ENCODE measurements at places on chromosomes 2 and 18.

DNA sequence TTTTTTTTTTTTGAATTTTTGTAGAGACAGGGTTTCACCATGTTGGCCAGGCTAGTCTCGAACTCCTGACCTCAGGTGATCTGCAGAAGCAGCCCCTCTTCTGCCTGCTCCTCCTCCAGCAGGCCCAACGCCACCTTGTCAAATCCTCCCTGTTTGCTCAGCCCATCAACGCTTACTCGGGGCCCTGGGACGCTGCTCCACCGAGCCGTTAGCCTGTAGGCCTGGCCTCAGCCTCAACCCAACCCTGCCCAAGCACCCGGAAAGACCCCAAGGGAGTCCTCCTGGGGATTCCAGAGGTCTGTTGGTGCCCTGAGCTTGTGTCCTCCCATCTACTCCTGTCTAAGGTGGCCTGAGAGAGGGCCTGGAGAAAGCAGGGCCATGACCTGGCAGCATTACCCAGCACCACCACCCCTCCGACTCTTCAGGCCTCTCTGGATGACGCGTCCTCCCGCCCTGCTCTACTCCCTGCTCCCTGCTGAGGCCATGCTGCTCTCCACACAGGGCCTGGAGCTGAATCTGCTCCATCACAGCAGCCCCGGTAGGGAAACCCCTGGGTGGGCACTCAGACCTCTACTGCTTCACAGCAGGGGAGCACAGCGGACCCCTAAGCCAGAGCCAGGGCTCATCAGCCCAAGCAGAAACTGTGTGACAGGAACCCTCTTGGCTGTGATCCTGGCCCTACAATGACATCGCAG lies 3.2 kb downstream of the STK25 start:
- no peak for DNase-seq

DNA sequence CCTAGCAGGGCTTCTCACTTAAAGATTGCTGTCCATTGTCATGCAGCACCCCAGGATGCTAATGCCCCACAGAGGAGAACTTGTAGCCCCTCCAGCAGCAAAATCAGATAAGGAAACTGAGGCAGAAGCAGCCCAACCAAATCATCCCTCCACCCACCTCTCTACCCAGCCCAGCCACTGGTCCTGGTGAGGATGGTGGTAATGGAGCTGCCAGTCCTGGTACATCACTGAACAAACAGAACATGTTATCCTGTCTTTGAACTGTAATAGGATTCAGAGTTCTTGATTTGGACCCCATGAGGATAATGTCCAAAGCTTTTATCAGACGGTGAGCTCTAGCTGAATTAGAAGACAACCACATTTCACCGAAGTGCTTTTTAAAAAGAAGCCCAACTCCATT lies 113.2 kb downstream of the MRO start:
- no peak for DNase-seq

DNA sequence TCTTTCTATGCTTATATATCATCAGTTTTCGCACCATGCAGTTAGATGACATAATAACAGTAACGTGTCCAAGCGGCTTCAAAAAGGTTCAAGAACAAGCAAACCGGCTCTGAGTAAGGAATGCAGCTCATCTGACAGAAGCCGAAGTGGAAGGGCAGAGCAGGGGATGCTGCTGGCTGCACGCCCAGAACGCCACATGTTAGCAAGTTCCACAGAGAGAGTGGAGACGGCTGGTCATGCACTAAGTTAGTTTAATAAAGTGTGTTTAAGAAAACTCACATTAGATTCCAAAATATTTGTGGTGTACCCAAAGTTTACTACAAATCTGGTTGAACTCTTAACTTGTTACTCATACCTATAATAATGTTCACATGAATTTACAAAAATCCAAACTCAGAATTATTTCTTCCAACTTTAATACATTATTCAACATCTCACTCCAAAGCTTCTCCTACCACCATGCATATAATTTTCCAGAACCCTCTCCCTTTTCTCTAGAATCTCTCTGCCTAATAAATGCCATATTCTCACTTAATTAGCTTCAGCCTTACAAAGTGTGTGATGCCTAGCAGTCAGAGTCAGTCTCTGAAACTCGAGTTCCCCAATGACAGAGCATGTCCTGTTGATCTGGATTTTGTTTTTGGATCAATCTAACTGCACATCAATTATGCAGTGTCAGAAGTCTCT lies 170.0 kb downstream of the DNAH7 start:
- DNase-seq, result no peak

GRCh38 chr2:66560683-66561082 lies 125.8 kb downstream of the MEIS1 start:
- DNase-seq, result no peak

- DNase-seq, result no peak
These were observed 35.8 kb upstream of the GPC1 start for GRCh38 chr2:240399419-240400324.

DNA sequence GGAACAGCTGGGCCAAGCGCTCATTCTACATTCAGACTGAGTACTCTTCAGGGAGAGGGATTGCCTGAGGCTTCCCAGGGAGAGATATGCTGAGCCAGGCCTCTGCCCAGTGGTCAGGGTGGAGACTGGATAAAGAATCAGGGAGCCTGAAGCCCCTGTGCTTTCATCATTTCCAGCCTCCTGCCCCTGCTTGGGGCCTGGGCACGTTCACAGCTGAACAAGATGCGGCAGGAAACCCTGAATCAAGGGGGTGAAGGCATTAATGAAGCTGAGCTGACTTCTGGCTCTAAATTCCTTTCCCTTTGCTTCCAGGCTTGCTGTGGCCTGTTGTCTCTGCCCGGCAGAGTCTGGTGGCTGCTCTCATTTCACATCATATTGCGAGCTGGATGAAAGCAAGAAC lies 35.0 kb downstream of the RPL37A start:
- DNase-seq, result no peak

DNA sequence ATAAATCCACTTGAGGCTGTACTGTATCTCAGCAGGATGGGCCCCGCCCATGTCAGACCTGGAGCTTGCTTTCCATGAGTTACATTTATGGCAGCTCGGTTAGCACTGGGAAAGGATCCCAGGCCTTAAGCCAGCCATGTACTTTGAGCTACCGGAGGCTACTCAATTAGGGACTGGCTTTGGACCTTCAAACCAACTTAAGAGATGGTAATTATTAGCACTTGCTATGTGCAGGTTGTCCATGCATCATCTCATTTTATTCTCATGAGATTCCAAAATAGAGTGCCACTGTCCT lies 64.4 kb downstream of the ACTR2 start:
- no peak for DNase-seq

- no peak for DNase-seq
These were observed 8.9 kb downstream of the AMER3 start for GRCh38 chr2:130764035-130764820.

GRCh38 chr2:105409717-105410116 lies 10.9 kb upstream of the FHL2 start:
- no peak for DNase-seq

GRCh38 chr2:72144632-72145288 lies 2.9 kb downstream of the CYP26B1 start:
- no peak for DNase-seq

DNA sequence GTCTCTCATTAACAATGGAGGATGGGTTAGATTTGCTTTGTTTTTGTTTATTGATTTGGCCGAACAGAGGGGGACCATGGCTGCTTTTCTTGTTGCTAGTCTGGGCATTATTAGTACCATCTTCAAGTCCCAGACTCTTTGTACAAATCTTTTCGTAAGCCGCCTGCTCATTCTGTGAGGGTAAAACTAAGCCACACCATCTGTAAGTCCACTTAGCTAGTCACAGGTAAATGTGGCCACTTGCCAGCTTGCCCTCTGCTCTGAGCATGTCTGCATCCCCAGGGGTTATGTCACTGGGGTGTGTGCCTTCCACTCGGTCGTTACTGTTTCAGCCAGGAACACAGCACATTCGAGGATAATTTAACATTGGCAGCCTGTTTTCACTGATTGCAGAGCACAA lies 85.6 kb downstream of the SMIM21 start:
- DNase-seq, result no peak

DNA sequence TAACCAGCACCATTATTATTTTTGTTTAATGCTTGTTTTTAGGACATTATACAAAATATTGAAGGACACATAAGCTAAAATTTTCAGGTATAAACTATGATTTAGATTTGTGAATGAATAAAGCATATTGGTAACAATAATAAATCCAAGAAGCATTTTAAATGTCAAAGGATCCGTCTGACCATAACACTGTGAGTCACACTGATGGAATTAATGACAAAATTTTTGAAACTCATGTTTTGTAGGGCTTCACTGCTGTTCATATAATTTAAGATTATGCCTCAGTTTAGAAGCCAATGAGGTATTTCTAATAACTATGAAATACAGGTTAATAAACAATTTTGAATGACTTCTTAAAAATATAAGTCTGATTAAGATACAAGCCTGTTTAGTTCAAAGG lies 124.6 kb downstream of the TMEFF2 start:
- no peak for DNase-seq

DNA sequence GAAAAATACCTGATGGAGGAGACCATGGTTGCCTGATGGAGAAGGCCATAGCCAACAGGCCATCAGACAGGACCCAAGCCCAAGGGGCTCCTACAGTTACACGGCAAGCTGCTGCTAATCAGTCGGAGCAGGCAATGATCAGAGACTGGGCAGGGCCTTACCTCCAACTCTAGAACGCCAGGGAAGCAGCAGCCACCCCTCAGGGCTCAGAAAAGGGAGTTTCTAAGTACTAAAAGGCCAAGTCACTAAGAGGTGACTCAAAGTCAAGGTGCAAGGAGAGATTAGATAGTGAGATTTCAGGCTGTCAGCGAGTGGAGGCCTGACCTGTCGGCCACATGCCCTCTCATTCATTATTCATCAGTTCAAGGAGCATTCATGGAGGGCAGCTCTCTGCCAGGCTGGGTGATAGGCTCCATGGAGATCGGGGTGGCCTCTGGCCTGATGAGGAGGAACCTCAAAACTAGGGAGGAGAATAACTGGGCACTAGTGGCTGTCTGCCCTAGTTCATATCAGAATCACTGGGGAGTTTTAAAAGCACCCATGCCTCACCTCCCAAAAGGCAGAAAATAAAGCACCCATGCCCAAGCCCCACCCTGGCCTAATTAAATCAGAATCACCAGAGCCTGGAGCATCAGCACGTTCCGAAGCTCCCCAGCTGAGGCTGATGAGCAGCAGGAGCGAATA lies 3.6 kb downstream of the VIL1 start:
- DNase-seq, result no peak

- DNase-seq, result no peak
These were observed 278.4 kb downstream of the RDH14 start for GRCh38 chr2:18282026-18282425.

GRCh38 chr18:75073654-75074053 lies 135.3 kb downstream of the PTGR3 start:
- no peak for DNase-seq

All from stimulated activated CD4-positive, alpha-beta T cell treated with anti-CD3 and anti-CD28 coated beads, Interleukin-15, amount 100 ng/mL, for 1 hour (primary cell).